ENCODE measurements at places on chromosomes 1 and 21.

DNA sequence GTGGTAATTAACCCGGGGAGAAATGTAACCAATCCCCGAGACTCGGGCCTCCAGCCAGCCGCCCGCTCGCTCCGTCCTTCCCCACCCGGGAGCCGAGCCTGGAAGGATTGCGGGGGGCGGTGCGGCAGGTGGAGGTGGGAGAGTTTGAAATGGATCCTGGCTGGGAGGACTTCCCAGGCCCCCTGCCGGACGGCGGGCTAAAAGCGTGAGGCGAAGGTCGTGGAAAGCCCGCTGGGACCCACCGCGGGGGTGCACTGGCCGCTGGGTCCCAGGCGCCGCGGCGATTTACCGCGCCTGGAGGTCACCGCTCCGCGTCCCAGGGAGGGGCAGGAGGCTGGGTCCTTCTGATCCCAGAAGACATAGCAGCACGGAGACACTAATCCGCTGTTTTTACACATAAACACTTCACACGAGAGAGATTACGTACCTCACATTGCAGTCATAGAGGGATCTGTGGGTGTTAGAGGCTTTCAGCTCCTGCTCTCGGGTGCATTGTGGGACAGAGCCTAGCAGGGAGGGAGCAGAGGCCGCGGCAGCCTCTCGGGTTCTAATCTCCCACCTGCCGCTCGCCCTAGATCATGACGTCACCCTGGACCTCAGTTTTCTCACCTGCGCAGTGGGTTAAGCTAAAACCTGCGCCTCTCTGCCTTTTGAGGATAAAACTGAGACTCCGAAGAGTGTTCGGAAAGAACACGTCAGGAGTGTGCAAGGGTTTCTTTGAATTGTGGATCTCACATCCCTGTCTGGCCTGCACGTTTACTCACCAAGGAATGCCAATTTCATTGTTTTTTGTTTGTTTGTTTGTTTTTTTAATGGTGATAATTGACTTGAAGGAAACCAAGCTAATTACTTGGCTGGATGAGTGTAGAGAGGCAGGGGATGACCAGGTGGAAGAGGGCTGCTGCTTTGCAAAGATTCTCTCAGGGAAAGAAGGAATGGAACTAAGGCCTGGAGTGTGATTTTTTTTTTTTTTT, 17.1 kb upstream of the TMEM9 start:
- DNase-seq = peak; percentile 38

DNA sequence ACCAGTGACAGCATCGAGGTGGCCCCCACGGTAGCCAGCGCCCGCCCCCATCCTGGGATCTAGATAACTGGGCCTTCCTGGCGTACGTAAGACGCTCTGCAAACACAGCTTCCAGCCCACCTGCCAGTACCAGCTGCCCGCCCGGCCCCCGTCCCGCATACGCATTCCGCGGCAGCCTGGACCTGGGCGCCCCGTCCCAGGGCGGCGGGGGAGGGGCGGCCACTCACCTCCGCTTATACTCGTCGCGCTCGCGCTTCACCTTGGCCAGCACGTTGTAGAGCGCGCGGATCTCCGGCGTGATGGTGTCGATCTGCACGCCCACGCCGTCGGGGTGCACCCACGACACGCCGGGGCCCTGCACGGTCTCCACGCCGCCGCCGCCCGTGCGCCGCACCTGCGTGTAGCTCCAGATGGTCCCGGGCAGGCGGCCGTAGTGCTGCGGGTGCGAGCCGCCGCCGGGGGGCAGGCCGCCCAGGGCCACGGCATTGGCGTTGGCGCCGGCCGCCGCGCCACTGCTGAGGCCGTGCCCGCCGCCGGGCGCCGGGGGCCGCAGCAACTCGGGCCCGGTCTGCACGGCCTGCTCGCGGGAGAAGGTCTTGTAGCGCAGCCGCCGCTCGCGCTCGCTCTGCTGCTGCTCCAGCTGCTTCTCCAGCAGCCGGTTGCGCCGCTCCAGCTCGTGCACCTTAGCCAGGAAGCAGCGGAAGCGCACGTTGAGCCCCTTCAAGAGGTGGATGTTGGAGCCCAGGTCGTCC, 859 bp downstream of the IFFO2 start:
- peak; percentile 45 for DNase-seq

DNA sequence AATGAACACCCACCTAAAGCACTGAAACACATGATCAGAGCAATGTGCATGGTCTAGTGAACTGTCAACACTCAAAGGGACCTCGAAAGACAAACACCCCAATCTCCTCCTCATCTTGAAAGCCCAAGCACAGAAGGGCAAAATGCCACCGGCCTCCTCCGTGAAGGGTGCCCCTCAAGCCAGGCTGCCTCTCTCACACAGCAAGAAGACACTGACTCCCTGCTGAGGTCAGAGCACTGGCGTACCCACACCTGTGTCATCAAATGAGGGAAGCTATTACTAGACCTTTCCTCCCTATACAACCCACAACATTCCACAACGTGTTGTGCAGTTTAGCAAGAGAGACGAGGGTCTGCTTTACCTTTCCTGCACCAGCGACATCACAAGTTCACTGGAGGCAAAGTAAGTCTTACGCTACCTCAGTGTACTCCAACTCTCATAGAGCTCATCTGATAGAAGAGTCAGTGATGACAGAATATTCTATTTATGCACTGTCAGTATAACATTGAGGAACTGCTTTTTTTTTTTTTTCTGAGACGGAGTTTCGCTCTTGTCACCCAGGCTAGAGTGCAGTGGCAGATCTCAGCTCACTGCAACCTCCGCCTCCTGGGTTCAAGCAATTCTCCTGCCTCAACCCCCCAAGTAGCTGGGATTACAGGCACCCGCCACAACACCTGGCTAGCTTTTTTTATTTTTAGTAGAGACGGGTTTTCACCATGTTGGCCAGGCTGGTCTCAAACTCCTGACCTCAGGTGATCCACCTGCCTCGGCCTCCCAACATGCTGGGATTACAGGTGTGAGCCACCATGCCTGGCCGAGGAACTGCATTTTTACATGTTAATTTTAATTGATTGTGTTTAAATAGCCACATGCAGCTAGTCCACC, 3.3 kb downstream of the SH3BP5L start:
- DNase-seq = no peak

DNA sequence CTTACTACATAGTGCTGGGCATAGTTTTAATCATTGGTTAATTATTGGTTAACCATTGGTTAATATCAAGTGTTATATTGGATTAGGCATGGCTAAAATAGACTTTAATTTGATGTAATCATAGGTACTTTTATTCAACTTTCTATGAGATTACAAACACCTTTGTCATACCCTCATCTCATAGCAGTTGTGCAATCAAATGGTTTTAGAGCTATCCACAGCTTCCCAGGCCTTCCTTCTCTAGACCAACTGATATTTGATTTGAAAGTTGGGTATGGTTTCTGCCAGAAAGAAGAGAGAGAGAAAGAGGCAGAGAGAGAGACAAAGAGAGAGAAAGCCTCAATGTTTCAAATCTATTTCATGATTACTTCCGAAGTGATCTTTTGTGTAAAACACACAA, 9.6 kb upstream of the RGS1 start:
- no peak for DNase-seq
